ENCODE measurements at places on chromosomes 16 and 17.
A peak's percentile ranks its signal among the peaks of the same experiment; 100 is the strongest.

GRCh38 chr17:17928398-17929287 is 43.6 kb downstream of the TOM1L2 start:
- peak; percentile 61 for DNase-seq

- peak; percentile 35 for DNase-seq
Measured at GRCh38 chr17:57071991-57072944, 12.8 kb upstream of the AKAP1 start.

DNA sequence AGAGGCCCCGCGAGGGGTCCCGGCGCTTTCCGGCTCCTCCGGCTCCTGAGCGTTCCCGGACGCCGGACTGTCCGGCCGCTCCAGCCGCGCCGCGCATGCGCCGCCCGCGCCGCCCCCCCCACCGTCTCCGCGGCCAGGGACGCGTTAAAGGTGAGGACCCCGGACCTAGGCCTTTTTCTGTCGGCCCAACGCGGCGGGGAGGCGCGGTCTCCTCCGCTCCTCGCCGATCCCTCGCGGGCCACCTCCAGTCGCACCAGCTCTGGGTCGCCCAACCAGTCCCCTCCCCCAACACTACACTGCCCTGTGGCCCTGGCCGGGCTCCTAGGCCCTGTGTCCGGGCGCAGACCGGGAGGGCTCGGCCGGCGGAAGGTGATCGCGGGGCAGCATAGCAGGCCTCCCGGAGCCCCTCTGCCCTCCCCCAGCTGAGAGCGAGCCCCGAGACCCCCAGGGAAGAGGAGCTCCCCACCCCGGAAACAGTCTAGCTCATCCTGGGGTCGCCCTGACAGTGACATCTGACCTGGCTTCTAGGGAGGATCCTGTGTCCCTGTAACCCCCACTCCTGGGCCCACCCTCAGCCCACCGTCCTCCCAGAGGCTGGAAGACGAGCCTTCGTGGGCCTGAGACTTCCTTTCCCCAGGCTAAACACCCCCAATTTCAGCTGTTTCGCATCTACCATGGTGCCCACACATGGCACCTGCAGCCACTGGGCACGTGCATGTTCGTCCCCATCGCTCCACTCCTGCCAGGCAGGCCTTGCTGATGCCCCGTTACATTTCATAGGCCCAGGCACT is 14.7 kb upstream of the BCAR1 start:
- DNase-seq: peak; percentile 92

GRCh38 chr17:38465391-38466345 is 37.4 kb downstream of the ARHGAP23 start:
- no peak for DNase-seq

GRCh38 chr17:68906638-68907037 is 48.6 kb downstream of the ABCA8 start:
- DNase-seq: peak; percentile 50

All from eye (tissue), 1 donor.